Lower lobe of right lung (tissue), 2 donors: ENCODE measurements at places on chromosomes 2 and 18.
A peak's percentile ranks its signal among the peaks of the same experiment; 100 is the strongest.

- DNase-seq = no peak
Measured at GRCh38 chr2:155273323-155273722, 574.8 kb downstream of the KCNJ3 start.

GRCh38 chr2:73111073-73112025, 1.4 kb downstream of the RAB11FIP5 start:
- no peak for DNase-seq

GRCh38 chr2:11520092-11520693, 13.7 kb upstream of the GREB1 start:
- no peak for DNase-seq

DNA sequence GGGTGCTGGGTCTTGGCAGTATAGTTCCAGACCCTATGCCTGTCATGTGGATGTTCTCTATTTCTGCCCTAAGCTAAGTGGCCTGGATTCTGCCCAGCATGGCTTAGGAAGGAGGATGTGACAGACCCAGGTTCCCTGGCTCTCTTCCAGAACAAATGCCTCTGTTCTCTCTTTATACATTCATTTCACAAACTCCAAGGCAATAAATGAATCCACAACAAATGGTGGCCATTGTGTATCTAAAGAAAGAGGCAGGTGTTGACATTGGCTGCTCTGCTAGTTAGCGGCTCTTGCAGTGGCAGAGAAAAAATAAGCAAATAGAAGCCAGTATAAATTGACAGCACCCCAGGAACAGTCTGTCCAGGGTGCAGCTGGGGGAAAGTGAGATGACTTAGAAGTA, 298.6 kb downstream of the SUCLG1 start:
- no peak for DNase-seq

DNA sequence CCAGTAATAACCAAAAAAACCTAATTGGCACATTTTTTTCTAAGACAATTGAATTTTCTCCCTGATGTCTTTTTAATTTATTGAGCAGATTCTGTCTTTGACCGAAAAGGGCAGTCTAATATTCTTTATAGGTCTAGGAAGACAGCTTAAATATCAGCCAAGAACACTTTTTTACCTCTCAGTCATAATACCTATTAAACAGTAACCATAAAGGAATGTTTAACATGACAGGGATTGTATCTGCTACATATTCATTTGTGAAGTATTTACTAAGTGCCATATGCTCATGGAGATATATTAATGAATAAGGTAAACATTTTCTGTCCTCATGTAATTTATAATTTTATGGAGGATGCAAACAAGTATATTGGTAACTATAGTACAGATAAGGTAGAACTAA, 3.1 kb upstream of the HTR2B start:
- DNase-seq = no peak

DNA sequence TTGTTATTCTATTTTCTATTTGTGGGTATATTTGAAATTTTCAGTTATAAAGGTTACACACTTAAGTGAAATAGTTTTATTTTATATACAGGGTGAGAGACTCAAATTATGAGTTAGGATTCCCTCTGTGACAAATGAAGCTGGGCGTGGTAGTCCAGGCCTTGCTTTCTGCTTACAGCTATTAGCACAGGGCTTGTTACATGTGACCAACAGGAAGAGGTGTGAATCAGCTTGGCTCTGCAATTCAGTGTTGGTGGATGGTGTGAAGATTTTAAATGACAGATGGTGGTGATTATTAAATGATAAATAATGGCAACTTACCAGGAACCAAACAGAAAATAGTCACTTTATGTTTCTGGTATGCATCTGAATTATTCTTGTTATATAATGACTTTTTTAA, 64.4 kb upstream of the NOSTRIN start:
- no peak for DNase-seq

DNA sequence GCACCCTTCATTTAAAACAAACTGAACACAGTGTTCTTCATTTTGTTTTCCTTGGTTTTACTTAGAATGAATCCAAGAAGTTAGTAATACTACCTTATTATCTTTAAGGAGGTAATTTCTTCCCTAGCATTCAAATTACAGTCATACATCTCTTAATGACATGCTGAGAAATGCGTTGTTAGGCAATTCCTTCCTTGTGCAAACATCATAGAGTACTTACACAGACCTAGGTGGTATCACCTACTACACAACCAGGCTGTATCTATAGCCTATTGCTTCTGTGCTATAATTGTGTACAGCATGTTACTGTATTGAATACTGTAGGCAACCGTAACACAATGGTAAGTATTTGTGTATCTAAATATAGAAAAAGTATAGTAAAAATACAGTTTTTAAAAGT, 8.4 kb upstream of the CABYR start:
- DNase-seq = no peak

GRCh38 chr18:12911025-12911928, 27.2 kb upstream of the PTPN2 start:
- DNase-seq = peak; percentile 62

- no peak for DNase-seq
Measured at GRCh38 chr2:122007126-122007525, 251.7 kb downstream of the TSN start.

DNA sequence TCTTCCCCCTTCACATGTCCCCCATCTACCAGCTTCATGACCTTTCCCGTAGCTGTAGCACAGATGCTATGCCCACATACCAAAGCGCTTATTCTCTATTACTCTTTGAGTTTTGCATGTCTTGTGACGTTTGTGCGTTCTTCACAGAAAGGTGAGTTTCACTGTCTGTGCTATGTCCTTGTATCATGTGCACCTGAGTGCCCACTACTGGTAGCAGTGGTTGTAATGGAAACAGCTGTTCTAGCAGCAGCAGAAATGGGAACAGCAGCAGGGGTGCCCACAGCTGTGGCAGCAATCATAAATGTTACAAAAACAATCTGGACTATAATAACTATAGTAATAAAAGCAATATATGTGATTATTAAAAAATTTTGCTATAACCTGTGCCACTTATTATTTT, 127.1 kb downstream of the STK39 start:
- DNase-seq = no peak

DNA sequence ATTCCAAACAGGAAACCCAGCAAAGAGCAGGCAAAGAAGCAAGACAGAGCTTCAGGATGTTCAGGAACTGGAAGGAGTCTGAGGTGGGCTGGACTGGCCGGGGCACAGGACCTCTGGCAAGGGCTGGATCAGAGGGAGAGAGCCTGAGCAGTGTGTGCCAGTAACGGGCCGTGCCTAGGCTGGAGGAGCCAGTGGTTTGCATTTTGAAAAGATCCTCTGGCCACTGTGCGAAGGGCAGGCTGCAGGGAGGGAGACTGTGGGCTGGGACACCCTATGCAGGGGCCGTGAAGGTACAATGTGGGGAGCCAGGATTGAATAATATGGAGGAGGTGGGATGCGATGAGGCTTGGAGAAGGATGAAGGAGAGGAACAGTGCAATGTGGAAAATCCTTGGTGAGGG, 6.2 kb upstream of the SDC1 start:
- DNase-seq = no peak

- DNase-seq = no peak
Measured at GRCh38 chr2:60480089-60480773, 73.2 kb downstream of the BCL11A start.

GRCh38 chr2:35220461-35220860, 1135.1 kb upstream of the CRIM1 start:
- no peak for DNase-seq

- DNase-seq = no peak
Measured at GRCh38 chr2:201151127-201151981, 31.6 kb upstream of the CASP10 start.

DNA sequence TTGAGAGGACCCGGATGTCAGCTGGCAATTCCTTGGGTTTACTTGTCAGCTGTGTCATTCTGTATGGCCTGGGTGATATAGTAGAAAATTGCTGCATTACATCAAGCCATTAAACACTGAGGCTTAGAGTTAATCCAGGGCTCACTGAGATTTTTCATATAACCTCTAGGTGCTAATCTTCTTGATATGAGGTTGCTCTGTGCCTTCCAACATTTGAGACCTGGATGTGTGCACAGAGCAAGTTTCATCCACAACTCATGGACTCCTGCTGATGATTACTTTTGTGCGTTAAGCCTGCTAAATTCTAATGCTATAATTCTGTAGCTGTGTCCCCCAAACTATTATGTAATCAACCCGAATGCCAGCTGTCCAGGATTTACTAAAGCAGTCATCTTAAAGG, 178.4 kb upstream of the CDH20 start:
- DNase-seq = no peak

- DNase-seq = no peak
Measured at GRCh38 chr2:53202063-53202462, 565.5 kb upstream of the CHAC2 start.

DNA sequence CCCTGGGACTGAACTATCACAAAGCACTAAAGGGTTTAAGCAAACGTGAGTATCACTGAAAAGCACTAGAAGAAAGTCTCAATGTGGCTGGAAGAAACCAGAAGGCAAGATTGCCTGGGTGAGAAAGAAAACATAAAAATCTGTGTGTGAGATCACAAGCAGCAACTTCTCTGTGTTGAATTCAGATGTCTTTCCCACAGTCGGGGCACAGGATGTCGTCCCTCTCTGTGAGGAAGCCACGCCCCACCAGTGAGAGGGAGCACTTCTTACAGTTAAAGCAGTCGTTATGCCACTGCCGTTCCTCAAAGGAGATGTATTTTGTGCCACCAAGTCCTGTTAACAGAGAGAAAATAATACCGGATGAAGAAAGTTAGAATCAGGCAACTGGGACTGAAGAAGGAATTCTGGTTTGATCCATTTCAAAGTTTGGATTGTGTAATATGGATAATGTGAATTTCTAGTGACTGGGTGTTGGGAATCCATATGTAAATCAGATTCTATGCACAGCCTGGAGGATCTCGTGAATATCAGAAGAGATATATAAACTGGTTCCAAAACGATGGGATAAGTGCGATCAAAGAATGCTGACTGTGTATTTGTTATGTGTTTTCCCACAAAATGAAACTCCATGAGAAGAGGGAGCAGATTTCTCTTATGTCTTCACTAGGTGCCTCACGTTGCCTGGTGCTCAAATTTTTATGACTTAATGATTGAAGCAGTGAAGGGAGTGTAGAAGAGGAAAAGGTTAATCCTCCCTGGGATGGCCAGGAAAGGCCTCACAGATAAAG, 24.0 kb downstream of the C2orf49 start:
- DNase-seq = no peak

DNA sequence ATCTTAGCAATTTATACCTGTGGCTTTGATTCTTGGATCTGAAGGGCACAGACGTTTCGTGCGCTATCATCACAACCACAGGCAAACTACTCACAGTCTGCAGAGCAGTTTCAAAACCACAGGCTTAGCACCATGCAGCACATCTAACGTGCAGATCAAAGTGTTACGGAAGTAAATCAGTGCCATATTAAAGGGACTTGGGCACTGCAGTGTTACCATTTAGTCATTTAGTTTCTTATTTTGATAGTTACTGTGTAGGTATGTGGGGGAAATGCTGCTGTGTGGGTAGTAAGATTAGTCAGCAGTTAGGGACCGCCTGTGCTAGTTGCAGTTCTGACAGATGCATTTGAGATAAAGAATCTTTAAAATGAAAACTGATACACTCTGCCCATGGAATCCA, 384.0 kb downstream of the NBAS start:
- DNase-seq = no peak

DNA sequence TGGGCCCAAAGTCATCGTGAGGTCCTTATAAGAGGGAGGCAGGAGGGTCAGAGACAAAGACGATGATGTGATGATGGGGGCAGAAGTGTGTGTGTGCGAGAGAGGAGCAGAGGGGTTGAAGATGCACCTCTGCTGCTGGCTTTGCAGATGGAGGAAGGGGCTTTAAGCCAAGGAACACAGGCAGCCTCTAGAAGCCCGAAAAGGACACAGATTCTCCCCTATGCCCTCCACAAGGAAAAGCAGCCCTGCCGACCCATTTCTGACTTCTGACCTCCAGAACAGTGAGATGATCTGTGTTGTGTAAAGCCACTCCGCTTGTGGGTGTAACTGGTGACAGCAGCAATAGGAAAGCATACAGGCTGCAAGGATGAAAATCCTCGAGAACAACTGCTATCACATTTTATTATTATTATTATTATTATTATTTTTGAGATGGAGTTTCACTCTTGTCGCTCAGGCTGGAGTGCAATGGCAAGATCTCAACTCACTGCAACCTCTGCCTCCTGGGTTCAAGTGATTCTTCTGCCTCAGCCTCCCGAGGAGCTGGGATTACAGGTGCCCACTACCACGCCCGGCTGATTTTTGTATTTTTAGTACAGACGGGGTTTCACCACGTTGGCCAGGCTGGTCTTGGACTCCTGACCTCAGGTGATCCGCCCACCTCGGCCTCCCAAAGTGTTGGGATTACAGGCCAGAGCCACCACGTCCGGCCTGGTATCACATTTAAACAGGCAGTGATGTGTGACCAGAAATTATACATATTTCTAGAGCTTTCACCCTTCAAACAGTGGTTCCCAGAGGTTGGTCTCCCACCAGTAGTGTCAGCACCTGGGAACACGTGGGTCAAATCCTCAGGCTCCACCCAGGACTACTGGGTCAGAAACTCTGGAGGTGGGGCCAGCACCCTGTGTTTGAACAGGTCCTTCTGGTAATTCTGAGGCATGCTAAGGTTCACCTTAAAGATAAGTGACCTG, 170.5 kb downstream of the TGIF1 start:
- no peak for DNase-seq

- DNase-seq = no peak
Measured at GRCh38 chr18:31686572-31686971, 2.2 kb upstream of the B4GALT6 start.

GRCh38 chr18:79749251-79750191, 48.2 kb upstream of the KCNG2 start:
- DNase-seq = no peak

DNA sequence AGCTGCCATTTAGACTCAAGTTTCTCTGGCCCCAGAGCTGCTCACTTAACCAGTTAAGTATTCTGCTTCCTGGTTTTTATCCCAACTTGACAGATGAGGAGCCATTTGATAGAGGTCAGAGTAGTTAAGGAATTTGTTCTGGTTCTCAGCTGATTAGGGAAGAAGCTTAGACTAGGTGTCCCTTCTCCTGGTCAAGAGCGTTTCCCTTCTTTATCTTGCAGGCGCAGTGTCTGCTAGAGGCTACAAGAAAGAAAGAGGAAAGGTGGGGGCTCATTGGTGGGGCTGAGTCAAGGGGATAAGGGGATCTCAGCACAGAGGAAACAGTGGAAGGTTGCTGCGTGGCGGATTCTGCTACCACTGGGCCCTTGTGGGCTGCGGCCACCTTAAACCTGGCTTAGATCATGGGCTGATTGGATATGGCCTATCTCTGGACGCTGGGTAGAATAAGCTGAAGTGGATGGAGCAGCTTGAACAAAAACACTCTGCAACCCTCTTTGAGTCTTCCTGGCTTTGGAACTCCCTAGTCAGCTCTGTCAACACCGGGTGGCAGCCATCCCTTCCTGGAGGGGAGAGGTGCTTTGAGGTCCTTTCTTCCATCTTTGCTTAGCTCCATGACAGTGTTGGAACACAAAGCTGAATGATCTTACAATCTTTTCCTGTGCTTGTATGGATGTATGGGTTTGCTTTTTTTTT, 70.8 kb downstream of the QPCT start:
- DNase-seq = no peak

GRCh38 chr2:195322324-195322723, 334.7 kb upstream of the SLC39A10 start:
- no peak for DNase-seq
